ENCODE measurements at places on chromosomes 12 and 14.

GRCh38 chr14:71524320-71524982, 407.8 kb upstream of the RGS6 start:
- no peak for DNase-seq

DNA sequence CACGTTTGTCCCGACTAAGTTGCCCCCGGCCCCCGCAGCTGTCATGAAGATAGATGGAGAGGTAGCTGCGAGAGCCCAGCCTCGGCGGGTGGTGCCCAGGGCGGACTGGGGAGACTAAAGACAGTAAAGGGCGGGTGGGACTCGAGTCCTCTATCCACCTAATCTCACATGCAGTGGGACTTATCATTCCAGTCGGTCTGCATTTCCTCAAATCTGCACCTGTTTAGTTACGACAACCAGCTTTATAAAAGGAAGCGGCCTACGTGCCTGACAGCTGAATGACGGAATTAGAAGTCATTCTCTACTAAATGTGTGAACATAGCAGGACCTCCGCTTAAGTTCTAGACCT, 109.8 kb upstream of the EGLN3 start:
- DNase-seq = no peak

DNA sequence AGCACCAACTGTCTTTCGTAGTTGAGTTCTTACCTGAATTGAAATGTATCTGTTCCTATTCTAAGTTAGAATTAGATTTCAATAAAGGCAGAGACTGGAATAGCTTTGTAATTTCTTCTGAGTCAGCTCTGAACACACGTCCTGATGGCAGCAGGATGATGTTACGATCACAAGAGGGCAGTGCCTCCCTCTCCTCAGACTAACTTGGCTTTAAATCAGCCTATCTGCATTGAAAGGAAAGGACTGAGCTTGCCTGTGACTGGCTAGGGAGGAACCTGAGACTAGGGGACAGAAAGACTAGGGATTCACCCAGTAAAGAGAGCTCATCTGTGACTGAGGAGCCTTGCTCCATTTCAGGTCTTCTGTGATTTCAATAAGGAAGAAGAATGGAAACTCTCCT, 323.7 kb upstream of the OR4E1 start:
- no peak for DNase-seq

DNA sequence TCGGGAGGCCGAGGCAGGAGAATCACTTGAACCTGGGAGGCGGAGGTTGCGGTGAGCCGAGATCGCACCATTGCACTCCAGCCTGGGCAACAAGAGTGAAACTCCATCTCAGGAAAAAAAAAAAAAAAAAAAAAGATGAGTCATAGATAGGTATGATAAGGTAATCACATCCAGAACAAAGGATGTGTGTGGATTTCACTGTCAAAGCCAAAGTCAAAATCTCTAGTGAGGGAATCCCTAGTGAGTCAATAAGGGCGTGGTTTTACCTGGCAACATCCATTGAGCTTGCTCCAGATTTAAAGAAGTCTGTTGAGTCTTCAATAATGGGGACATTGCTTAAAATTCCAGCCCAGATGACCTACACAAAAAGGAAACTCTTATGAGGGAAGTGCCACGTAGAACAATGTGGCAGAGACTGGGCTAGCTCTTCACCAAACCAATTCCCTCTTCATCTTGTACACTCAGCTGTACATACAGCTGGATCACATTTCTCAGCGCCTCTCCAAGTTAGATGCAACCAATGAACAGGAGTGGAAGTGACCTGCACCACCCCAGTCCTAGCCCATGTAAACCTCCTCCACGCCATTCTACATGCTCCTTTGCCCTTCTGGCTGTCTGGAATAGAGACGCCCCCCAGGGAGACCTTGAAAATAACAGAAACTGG, 23.4 kb downstream of the ALDH1L2 start:
- DNase-seq = no peak

DNA sequence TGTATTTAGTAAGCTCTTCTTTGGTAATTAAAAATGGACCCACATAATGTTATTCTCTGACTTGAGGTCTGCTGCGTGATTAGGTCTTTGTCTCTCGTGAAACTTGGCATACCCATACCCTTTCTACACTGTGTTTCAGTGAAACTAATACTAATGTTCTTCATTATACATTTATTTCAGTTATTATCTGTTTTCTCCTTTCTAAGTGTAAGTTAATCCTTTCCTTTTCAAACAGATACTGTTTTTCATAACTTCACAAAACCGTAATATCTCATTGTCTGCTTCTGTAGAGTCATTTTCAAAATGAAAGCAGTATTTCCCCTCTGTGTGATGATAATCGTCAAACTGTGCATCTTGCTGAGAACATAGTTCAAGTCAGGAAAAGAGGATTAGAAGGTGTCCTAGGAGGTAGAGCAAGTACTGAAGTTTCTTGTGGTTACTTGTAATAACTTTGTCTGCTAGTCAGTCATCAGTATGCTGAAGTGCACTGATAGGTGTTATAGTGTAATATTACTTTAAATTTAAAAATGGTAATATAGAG, 15.9 kb downstream of the PYROXD1 start:
- DNase-seq = no peak

GRCh38 chr14:65434216-65434850, 21.8 kb downstream of the FUT8 start:
- DNase-seq = no peak

DNA sequence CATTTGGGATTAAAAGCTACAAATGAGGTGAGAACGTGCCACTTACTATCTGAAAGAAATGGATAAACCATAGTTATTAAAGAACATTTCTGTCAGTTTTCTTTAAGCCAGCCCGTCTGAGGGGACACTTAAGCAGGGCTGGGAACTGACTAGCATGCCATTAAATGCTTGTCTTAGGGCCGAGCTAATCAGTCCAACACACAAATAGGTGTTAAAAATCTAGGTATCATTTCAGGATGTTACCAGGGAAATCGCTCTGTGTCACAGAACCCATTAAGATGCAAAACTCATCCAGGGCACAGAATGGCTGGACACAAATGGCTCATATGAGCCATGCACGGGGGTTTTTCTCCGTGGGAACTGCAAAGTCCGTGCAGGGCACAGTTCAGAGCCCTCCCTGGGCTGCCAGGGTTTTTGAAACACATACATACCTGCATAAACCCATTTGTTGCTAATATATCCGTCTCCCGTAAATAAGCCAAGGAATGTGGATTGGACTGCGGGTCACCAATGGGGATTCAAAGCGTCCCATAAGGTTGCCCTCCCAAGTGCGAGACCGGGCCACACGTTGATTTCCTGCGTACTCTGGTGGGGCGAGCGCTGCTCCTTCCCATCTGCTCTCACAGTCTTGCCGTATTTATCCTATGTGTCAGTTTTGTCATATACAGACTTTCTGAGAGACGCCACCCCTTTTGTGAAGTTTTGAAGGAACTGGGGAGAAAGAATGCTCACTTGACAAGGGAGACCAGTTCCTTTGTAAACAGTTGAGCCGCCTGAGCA, 5.4 kb upstream of the GSC start:
- DNase-seq = no peak

- DNase-seq = no peak
Observed at GRCh38 chr14:50063876-50064420, 52.4 kb downstream of the VCPKMT start.

GRCh38 chr14:56002876-56003625, 115.2 kb upstream of the PELI2 start:
- DNase-seq = peak; percentile 46

- no peak for DNase-seq
Observed at GRCh38 chr12:92582893-92583292, 119.9 kb upstream of the PLEKHG7 start.

GRCh38 chr12:7023114-7023513, 4.8 kb upstream of the LPCAT3 start:
- DNase-seq = no peak

GRCh38 chr12:96361074-96361473, 39.2 kb downstream of the CDK17 start:
- DNase-seq = no peak

GRCh38 chr14:50082784-50083466, 33.4 kb downstream of the VCPKMT start:
- DNase-seq = peak; percentile 81

DNA sequence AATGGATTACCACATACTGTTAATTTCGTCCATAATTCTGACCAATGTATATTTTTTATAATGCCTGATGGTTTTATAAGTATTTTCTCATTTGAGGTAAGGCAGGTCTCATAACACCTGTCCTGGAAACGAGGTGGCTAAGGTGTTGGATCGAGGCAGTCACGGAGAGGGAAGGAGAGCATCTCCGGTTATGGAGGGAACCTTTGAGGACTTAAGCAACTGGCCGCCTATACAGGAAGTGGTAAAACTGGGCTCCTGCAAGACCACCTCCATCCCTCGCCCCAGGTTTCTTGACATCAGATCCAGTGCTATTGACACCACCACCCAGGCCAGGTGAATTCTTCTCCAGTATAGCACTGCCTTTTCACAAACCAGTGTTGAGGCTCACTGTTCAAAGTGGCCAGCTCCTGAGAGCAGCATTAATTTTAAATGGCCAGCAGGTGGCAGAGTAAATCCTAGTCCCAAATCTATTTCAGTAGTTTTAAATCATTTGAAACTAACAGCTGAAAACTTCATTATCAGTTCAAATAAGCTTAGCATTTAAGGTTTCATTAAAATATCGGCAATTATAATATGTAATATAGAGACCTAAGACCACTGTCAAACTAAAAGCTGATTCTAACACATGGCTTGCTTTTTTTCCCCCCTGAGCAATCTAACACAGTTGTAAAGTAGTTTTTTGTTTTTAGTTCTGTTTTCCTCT, 100.8 kb downstream of the PPM1A start:
- DNase-seq = no peak

DNA sequence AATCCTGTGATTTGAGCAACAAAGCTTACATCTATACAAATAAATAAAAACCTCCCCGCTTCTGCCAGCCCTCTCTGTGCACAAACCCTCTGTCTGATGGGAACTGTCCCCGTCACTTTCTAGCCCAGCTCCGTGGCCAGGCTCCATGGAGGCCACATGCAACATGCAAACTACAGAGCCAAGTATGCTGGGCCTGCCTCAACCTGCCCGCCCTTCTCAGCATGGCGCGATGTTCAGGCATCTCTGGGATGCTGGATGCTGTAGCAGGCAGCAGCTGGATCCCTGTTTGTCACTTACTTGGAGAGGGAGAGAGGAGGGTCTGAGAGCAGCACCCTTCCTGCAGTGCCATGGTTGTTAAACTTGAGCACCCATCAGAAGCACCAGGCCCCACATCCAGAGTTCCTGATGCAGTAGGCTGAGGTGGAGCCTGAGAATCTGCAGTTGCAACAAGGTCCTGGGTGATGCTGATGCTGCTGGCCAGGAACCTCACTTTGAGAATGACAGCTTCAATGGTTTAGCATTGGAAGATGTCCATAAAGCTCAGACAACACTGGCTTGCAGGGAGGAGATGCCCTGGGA, 32.4 kb downstream of the CLMN start:
- no peak for DNase-seq
